Smooth muscle cell of trachea (primary cell): ENCODE measurements at places on chromosomes 4 and X. TPM values are rescaled to one million over a fixed set of nuclear protein-coding genes. Genes with fewer than 3 reads are reported as not detected.

CSAG2 gene
- total RNA-seq: not detected in 2 replicates

L1CAM gene
- 1.2 and 1.6 TPM in 2 replicates for total RNA-seq

STARD8 gene
- 6.3 and 7.3 TPM in 2 replicates for total RNA-seq

HDAC8 gene
- total RNA-seq: 25.5 and 29.7 TPM in 2 replicates

MAGEC3 gene
- total RNA-seq: not detected in 2 replicates

TFDP3 gene
- not detected in 2 replicates for total RNA-seq

ZNF280C gene
- total RNA-seq: 3.6 and 4.8 TPM in 2 replicates

UNC5C gene
- 2.5 and 4.9 TPM in 2 replicates for total RNA-seq

S100P gene
- not detected in 2 replicates for total RNA-seq

RAB39B gene
- total RNA-seq: 1.3 and 1.7 TPM in 2 replicates

CT47B1 gene
- not detected in 2 replicates for total RNA-seq

SSX4B gene
- total RNA-seq: not detected in 2 replicates

EDA2R gene
- 12.1 and 22.8 TPM in 2 replicates for total RNA-seq

PLAC8 gene
- 0.29 TPM in 1 of 2 replicates, not detected in the other for total RNA-seq

EDA gene
- 0.33 and 0.73 TPM in 2 replicates for total RNA-seq

RASGEF1B gene
- total RNA-seq: under 0.01 TPM in 1 of 2 replicates, not detected in the other

SHISA3 gene
- total RNA-seq: 0.17 and 0.73 TPM in 2 replicates

ETDA gene
- total RNA-seq: not detected in 2 replicates

ARR3 gene
- total RNA-seq: not detected in 2 replicates

REELD1 gene
- not detected in 2 replicates for total RNA-seq

TMSB15C gene
- total RNA-seq: 2.5 and 3.8 TPM in 2 replicates

KLF8 gene
- 2.8 and 3.6 TPM in 2 replicates for total RNA-seq

DRD5 gene
- not detected in 2 replicates for total RNA-seq

CXCL3 gene
- 1.5 and 10.6 TPM in 2 replicates for total RNA-seq

ARSJ gene
- total RNA-seq: 28.0 and 31.4 TPM in 2 replicates
